ENCODE measurements at places on chromosomes 4 and X.

DNA sequence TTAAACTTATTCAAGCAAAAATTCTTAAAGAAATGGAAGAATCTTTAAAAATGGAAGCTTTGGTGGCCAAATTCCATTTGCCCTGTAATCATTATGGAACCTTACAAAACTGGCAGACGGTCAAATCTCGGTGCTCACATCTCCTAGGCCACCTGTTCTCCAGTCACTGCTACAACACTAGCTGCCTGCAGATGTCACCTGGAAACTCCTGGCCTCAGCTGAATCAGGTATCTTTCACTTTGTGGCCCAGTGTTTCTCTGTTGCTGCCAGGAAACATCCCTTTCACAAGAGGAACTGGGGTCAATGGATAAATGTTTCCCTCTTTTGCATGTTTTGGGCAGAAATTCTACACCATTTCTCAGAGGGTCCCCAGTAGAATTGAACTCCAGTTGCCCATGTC lies 4.2 kb upstream of the CXCL3 start:
- no peak for DNase-seq

DNA sequence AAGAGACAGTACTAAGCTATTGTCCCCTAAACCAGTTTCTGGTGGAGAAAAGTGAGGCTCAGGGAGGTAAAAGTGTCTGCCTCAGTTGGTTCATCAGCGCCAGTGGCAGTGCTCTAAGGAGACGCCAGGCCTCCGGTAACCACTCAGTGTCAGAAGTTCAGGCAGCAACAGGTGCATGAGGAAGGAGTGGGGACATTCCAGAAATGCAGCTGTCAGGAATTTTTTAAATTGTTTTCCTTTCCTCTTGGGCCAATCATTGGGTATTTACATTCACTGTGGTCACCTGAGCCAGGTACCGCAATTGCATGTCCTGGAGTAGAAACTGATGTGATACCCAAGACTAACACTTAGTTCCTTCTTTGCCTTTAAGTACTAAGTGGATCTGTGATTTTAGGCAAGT lies 40.2 kb upstream of the HS3ST1 start:
- no peak for DNase-seq

DNA sequence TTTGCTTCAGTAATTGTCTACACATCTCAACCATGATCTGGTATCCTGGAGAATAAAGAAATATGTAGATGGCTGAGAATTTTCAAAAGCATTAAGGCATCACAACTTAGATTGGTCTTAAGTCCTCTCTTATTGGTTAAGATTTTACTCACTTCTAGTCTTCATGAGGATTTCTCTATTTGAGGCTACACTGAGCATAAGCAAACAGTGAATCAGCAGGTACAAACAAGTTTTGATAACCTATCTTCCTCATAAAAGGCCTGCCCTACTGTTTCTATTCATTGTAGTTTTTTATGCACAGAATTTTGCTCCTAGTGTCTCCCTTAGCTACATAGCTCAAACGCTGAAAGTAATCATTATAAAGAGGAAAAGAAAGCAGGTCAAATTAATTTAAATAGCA lies 460.7 kb upstream of the RPS6KA3 start:
- no peak for DNase-seq

DNA sequence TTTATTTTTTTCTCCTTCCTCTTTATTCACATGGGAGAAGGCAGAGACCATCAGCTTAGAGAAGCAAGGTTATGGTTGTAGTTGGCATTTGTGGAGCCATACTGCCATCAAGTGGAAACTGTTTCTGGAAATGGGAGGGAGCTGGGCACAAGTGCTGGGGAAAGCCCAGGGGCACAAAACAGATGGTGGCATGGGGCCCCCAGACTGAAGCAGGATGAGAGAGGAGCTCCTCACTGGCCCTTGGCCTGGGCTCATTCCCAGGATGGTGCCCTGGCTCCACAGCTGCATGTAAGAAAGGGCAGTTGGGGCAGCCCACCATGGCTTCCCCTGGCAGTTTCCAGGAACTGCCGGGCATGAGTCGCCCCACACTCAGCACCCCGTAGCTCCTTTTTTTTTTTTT lies 59.2 kb downstream of the NBDY start:
- no peak for DNase-seq

GRCh38 chrX:20479896-20480295 lies 213.2 kb upstream of the RPS6KA3 start:
- DNase-seq = no peak
